ENCODE measurements at places on chromosomes 2 and 18.

- peak; percentile 78 for DNase-seq
Observed at GRCh38 chr2:57842531-57842930, 204.1 kb upstream of the VRK2 start.

DNA sequence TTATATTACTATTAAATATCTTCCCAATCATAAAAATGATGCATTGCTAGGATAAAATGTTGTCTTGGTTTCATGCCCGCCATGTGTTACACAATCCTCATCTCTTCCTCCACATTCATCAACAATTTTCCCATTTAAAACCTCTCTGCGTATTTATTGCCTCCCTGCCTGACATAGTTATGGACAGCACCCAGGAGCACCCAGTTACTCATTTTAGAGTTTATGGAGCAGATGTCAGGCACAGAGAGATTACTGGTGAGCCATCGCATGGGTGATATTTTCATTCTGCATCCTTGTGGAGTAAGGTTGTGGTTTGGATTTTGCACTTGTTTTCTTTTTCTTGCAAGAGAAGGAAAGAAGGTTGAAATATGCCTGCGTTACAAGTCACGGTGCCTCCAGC, 116.7 kb upstream of the NPAS2 start:
- no peak for DNase-seq

DNA sequence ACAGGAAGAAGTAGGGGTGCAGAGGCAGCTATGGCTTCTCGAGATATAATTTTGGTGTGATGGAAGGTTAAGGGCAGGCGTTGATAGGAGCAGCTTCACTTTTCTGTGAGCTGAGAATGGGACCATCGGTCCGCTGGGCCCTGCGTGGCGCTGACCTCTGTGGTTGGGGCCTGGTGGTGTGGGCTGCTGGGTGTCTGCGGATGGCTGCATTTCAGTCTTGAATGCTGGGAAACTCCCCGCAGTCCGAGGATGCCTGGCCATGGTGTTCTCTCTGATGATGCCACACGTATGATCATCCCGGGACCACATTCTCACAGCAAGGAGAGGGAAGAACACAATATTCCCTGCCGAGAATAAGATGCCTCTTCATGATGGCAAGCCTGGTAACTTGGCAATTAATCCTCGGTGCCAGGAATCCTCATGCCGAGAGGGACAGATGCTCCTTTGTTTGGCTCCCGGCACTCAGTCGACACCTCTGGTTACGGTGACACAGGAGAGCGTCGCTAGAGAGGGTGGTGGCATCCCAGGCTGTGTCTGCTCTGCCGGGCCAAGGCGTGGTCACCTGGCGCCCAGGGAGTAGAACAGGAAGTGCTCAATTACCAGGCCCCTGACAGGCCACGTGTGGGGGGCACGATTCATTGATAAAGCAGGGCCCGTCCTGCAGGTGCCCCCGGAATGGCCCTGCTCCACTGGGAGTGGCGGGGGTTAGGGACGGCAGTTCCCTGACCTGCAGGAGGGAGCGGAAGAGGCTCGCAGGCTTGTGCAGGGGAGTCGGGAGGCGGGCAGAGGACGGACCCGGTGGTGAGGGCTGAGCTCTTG, 119.4 kb upstream of the CTDP1 start:
- no peak for DNase-seq

- DNase-seq, result peak; percentile 67
Observed at GRCh38 chr2:186641807-186642321, 52.0 kb upstream of the FAM171B start.

- peak; percentile 44 for DNase-seq
Observed at GRCh38 chr18:55268151-55268601, 308.9 kb upstream of the CCDC68 start.
